GOT3 (cell line): ENCODE measurements at places on chromosomes 5 and 9.

DNA sequence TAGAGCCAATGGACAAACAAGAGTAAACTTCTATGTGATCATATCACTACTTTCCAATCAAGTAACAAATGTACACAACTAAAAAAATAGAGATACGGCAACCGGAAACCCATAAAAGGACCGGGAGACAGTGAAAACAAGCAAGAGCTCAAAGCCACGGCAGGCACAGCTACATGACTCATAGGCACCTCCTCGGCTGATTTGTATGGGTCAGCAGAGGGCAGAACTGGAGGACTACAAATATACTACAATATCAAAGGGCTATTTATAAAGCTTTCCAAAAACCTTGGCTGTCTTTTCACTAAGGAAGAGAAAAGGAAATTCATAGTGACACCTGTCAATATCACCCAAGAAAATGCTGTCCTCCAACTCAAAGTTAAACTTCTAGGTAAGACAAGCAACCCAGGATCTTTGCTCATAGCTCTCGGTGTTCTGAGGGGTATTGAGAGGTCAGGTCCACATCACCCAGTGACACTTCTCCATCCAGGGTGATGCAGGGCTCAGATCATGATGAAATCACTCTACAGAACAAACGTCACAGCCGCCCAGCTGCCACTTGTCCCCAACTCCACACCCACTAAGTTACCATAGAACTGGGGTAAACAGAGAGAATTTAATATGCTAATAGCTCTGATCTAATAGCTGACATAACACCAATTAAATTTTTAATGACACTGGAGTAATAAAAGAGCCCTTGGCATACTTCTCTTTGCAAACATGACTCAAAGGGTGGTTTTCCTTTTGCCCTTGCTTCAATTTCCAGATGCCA lies 41.3 kb downstream of the PFDN1 start:
- peak; percentile 22 for DNase-seq

GRCh38 chr9:124934290-124934689 lies 6.6 kb downstream of the GOLGA1 start:
- no peak for DNase-seq

DNA sequence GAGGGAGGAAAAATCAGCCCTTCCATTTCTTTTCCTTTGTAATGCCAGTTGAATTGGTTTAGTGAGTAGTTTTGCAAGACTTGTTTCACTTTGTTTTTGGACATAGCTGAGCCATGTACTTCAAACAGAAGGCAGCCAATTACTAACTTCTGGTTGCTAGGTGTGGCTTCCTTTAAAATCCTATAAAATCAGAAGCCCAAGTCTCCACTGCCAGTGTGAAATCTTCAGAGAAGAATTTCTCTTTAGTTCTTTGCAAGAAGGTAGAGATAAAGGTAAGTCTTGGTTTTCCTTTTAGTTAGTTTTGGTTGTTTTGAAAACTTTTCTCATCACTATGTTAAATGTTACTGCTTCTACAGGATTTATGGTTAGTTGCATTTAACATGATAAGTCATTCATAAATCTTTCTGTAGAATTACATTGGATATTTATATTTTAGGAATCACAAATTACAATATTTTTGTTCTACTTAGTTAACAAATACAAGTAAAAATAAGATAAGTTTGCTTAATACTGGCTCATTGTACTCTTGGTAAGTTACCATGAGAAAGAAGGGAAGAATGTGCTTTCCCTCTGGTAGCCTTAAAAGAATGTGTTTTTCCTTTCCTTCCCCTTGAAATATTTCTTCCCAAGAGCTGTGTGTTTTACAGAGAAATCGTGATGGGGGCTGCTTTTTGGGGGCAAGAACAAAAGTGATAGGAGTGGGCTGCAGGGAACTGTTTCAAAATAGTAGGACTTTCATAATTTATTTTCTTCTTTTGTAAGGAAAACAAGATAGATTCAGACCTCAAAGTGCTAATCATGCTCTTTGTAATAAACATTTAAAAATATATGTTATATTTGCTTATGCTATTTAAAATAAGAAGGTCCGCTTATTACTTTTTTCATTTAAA lies at the start of gene ANXA1:
TSS of gene ANXA1 (plus strand) at position 213 of the 890 bp plus-strand sequence. CDS start 6,671 bp downstream, outside the sequence.
- DNase-seq, result no peak

DNA sequence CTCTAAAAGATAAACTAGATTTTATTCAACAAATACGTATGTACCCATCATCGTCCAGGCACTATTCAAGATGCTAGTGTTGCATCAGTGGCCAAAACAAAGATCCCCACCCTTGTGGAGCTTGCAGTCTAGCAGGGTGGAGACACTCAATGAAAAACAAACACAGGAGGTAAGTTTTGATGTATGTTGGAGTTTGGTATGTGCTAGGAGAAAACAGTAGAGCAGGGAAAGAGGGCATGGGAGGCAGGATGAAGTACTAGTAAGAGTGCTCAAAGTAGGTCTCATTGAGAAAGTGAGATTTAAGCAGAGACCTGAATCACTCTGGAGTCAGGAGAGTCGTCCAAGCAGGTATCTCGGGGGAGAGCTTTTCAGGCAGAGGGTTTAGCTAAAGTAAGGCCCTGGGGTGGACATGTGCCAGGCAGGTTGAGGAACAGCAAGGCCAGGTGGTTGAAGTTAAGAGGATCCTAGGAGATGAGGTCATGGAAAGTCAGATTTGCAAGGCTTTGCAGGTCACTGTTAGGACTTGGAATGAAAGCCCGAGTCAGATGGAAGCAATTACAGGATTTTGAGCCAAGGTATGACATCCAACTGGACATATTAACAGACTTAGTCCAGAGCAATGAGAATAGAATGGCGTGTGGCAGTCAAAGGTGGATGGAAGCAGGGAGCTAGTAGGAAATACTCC lies 9.2 kb downstream of the SNX18 start:
- no peak for DNase-seq

DNA sequence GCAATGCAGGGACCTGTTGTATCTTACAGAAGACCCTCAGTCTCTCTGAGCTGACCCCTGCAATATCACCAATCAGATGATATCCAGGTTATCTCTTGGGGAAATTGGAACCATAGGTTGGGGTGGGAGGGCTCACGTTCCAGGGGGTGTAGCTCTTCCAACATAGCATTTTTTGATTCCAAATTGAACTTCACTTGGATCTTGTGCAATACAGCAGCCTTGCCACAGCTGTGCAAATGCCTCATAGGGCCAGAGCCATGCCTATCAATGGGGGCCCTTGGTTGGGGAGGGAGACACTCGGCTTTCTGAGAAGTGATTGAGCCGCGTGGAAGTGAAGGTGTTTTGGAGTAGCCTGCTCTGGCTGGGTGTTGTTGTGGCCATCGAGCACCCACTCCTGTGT lies 117.2 kb upstream of the PITX1 start:
- no peak for DNase-seq

GRCh38 chr5:159825551-159826051 lies 90.7 kb upstream of the ADRA1B start:
- DNase-seq, result no peak

DNA sequence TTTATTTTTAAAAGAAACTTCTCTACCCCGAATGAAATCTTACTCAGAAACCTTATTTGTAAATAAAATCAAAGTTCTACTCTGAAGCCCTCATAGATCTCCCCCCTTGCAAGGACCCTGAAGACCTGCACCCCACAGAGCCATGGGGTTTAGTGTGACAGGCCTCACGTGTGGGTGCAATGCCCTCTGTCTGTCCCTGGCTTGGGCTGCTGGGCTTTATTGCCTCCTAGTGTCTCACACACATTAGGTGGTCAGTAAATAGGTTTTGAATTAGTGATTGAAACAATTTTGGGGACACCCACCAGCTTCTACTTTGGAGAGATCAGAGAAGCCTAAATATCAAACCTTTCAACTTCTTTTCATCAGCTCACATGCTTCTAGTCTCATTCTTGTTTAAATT lies 403.7 kb downstream of the KDM4C start:
- DNase-seq, result no peak

DNA sequence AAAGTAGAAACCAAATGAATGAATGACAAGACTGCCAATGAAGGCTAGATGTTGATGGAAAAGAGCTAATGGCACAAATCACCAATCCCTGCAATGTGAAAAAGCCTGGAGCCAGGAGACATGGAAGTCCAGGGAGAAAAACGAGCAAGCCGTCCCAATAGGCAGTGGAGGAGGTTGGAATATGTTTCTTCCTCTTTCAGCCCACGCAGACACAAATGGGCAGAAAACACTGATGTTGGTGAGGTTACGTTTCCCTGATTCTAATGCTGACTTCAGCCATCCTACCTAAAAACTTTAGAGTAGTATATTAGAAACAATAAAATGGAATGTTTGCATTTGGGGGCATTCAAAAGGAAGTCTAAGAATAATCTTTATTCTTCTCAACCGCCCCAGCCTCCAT lies 23.9 kb upstream of the KIF2A start:
- no peak for DNase-seq
